ENCODE measurements at places on chromosomes 7 and 10. TPM values are rescaled to one million over a fixed set of nuclear protein-coding genes. Genes with fewer than 3 reads are reported as not detected.

DNA sequence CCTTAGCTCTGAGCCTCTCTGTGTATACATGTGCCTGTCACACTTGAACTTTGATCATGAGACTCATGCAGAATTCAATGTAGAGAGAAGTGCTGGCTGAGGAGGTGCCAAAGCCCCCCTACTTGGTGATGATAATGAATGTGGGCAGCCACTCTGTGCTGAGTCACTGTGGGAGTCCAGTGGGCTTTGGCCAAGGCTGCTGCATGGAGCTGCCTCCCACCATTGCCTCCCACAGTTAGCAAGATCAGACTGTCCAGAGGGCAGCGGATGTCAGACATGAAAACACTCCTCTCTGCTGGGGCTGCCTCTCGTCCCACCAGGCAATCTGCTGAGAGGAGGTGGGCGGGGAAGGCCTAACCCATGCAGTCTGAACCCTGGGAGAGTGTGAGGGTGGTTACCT, 180.3 kb downstream of the SH2D4B start:
- H3K27me3 ChIP-seq, result no peaks in the 10 kb centered on the region
- no peak for DNase-seq
- H3K27ac ChIP-seq, result no peak overlapping the region
- no peak overlapping the region for H3K4me3 ChIP-seq

- no peak for DNase-seq
- H3K4me3 ChIP-seq, result no peak overlapping the region
Observed at GRCh38 chr10:54434782-54435181, 366.2 kb downstream of the PCDH15 start.

- H3K27me3 ChIP-seq, result no peaks in the 10 kb centered on the region
- no peaks in the 10 kb centered on the region for H3K36me3 ChIP-seq
- DNase-seq, result no peak
- no peak overlapping the region for H3K4me3 ChIP-seq
- H3K4me1 ChIP-seq, result no peaks in the 10 kb centered on the region
Observed at GRCh38 chr7:33504266-33504665, 374.9 kb downstream of the BBS9 start.

DNA sequence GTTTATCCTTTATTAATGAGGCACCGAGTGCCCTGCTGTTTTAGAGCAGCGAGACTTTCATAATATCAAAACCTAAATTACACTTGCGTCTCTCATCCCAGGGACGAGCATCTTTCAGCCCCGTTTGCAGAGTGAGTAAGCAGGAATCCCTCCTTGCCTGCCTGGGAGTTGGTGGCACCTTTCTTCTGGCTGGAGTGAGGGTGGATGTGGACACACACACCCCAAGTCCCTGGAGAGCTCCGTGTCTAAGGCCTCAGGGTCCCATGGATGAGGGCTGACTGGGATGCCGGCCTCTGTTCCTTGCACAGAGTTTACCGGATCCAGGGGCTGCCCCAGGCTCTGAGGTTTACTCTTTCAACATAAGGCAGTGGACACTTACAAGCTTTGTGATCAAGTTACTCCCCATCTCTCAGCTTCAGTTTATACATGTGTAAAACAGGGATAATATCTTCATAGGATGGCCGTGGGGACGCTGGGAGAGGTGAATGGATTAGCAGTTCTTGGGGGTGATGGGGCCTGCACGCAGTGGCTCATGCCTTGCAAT, 24.5 kb downstream of the POLL start:
- H3K27ac ChIP-seq, result no peak overlapping the region
- no peaks in the 10 kb centered on the region for H3K36me3 ChIP-seq
- H3K4me3 ChIP-seq, result no peak overlapping the region
- peaks cover 47% of the 10 kb centered on the region for H3K27me3 ChIP-seq
- H3K4me1 ChIP-seq, result peaks cover 10% of the 10 kb centered on the region

DNA sequence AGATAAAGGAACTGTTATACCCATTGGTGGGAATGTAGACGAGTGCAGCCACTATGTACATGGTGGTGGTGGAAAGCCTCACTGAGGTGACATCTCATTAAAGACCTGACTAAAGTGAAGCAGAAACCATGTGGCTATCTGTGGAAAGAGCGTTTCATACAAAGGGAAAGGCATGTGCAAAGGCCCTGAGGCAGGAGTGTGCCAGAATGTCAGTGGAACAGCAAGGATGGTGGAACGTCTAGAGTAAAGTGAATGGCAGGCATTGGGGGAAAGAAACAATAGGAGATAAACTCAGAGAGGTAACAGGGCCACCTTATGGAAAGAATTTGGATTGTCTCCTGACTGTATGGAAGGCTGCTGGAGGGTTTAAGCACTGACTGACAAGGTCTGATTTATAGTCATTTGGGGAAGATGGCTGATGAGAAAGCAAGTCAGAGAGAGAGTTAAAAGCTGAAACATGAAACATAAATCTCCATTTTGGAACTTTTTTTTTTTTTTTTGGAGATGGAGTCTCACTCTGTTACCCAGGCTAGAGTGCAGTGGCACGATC, 245.7 kb downstream of the STK31 start:
- no peak for DNase-seq
- H3K4me3 ChIP-seq, result no peak overlapping the region
- H3K27me3 ChIP-seq, result no peaks in the 10 kb centered on the region
- no peak overlapping the region for H3K27ac ChIP-seq
- H3K36me3 ChIP-seq, result no peaks in the 10 kb centered on the region

- H3K4me1 ChIP-seq, result no peaks in the 10 kb centered on the region
- no peak overlapping the region for H3K4me3 ChIP-seq
- H3K27me3 ChIP-seq, result no peaks in the 10 kb centered on the region
- no peaks in the 10 kb centered on the region for H3K36me3 ChIP-seq
- peak; percentile 54 for DNase-seq
- H3K27ac ChIP-seq, result no peak overlapping the region
Observed at GRCh38 chr7:50838675-50839377, 56.1 kb upstream of the GRB10 start.

The DRGX gene
- not detected for total RNA-seq

The GNG11 gene
- 21.9 TPM for total RNA-seq

The PRKAR2B gene
- 31.4 TPM for total RNA-seq
